ENCODE measurements at places on chromosomes 2 and 18.

DNA sequence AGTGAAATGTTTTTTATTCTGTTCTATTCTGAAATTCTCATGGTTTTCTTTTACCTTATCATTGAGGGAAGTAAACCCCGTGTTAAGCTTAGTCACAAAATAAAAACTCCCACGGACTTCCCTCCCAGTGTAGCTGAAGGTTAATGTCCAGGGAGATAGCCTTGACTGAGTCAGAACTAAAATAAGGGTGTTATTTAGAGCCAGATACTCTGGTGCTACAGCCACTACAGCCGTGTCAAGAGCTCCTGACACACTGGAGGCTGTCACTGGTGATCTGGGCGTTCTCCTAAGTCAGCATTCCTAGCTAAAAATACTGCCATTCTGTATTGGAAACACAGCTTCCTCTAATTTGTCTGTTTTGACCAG is 82.0 kb upstream of the RANBP2 start:
- DNase-seq, result no peak

GRCh38 chr2:98034745-98035144 is 39.0 kb upstream of the TMEM131 start:
- DNase-seq, result no peak

DNA sequence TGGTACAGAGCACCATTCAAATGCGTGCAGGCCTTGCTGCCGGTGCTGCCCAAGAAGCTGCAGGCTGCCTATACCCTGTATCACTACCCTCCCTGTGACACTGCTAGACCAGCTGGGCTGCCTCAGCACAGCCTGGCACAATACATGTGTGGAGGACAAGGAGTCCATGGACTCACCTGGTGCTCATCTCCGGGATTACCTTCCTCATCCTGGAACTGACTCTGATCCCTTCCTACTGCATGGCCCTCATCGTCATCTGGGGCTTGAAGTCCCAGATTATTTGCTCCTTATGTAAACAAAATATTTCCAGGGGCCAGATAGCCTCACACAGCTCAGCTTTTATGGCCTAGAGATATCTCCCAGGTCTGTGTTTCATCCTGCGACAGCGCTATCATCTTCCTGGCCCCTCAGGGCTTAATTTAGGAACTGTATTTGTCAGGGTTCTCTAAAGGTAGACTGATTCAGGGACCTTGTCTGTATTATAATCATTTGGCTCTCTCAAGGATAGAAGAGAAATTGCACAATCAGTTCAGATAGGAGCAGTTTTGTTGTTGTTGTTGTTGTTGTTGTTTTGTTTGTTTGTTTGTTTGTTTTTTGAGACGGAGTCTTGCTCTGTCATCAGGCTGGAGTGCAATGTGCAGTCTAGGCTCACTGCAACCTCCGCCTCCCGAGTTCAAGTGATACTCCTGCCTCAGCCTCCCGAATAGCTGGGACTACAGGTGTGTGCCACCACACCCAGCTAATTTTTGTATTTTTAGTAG is 42.9 kb downstream of the WDR75 start:
- DNase-seq, result no peak

- DNase-seq, result no peak
Observed at GRCh38 chr2:146806364-146807005, 1038.3 kb upstream of the ACVR2A start.

- no peak for DNase-seq
Observed at GRCh38 chr2:107743274-107743673, 83.4 kb upstream of the RGPD4 start.

DNA sequence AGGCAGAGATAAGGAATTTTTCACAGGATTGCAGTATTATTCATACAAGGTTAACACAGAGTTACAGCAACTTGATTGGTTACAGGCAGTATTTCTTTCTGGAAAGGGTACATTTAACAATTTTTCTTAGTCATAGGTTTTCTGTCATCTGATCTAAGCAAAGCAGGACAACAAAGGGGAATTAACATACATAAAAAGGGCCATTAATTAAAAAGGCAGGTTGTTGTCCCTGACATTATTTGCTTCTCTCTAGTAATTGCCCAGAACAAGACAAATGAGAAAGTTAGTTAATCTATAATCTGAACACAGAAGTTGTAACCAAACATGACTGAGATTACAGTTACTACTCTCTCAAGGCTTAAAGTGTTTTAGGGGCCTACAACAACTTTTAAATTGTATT is 291.4 kb upstream of the LRRTM4 start:
- DNase-seq, result no peak

GRCh38 chr2:26298638-26299393 is 47.1 kb upstream of the SELENOI start:
- no peak for DNase-seq

DNA sequence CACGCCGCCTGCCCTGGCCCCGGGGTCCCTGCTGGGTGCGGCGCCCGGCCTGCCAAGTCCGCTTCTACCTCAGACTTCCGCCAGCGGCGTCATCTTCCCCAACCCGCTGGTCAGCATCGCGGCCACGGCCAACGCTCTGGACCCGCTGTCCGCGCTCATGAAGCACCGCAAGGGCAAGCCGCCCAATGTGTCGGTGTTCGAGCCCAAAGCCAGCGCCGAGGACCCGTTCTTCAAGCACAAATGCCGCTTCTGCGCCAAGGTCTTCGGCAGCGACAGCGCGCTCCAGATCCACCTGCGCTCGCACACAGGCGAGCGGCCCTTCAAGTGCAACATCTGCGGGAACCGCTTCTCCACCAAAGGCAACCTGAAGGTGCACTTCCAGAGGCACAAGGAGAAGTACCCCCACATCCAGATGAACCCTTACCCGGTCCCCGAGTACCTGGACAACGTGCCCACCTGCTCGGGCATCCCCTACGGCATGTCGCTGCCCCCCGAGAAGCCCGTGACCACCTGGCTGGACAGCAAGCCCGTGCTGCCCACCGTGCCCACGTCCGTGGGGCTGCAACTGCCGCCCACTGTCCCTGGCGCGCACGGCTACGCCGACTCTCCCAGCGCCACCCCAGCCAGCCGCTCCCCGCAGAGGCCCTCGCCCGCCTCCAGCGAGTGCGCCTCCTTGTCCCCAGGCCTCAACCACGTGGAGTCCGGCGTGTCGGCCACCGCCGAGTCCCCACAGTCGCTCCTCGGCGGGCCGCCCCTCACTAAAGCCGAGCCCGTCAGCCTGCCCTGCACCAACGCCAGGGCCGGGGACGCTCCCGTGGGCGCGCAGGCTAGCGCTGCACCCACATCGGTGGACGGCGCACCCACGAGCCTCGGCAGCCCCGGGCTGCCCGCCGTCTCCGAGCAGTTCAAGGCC is 13.7 kb downstream of the SALL3 start:
- no peak for DNase-seq

- DNase-seq, result no peak
Observed at GRCh38 chr2:15642011-15642814, 50.5 kb downstream of the DDX1 start.

DNA sequence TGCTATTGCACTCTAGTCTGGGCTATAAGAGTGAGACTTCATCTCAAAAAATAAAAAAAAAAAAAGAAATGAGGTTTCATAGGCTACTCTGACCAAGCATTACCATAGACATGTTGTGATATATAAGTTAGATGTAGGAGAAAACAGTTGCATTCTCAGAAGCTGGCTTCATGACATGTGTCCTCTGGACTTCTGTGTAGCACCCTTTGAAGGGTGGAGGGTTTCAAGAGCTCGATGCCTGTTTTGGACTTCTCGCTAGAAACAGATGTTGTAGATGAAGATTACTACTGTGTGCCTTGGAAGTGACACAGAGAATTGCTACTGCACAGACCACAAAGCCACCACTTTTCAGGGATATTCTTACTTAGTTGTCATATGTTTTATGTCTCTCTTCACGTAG is 91.0 kb downstream of the TMEM247 start:
- no peak for DNase-seq

GRCh38 chr2:208294482-208295024 is 28.5 kb downstream of the PIKFYVE start:
- DNase-seq, result no peak

GRCh38 chr2:134774786-134775641 is 56.2 kb upstream of the TMEM163 start:
- DNase-seq, result no peak

GRCh38 chr2:154700136-154700535 is 1.6 kb downstream of the KCNJ3 start:
- DNase-seq, result no peak

DNA sequence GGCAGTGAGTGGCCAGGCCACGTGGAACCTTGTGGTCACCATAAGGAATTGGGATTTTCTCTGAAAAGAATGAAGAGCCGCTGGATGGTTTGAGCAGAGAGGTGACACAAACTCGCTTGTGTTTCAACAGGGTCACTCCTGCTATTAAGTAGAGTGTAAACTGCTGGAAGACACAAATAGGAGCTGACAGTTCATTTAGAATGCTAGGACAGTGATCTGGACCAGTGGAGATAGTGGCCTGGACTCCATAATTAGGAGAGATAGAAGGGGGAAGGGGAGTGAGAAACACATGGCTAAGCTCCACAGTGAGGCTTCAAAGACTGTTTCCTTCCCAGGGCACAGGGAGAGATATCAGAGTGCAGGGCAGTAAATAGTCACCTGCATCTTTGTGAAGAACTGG is 381.1 kb upstream of the ST6GAL2 start:
- DNase-seq, result no peak

DNA sequence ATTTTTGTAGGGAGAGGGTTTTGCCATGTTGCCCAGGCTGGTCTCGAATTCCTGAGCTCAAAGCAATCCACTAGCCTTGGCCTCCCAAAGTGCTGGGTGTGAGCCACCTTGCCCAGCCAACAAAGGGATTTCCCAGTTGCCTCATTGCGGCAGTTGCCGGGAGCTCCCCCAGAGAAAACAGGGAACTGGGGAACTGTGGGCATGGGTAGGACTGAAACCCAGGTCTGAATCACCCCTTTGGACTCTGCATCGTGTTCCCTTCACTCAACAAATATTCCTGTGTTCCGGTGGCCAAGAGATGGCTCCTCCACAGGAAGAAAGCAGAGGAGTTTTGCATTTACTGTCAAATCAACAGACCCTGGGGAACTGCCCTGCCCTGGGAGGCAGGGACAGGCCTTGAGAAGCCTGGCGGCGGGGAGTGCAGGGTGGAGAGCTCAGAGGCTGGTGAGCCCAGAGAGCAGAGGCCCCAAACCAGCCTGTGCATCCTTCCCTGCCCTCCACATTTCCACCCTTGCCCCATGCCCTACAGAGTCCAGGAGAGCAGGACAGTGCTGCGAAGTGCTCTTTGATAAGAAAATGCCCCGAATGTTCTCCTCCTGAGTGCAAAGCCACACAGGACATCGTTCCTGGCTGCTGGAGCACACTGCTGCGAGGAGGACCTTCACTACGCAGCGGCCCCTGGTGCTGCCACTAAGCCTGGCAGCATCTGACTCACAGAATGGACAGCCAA is 24.9 kb downstream of the MYO7B start:
- DNase-seq, result no peak

DNA sequence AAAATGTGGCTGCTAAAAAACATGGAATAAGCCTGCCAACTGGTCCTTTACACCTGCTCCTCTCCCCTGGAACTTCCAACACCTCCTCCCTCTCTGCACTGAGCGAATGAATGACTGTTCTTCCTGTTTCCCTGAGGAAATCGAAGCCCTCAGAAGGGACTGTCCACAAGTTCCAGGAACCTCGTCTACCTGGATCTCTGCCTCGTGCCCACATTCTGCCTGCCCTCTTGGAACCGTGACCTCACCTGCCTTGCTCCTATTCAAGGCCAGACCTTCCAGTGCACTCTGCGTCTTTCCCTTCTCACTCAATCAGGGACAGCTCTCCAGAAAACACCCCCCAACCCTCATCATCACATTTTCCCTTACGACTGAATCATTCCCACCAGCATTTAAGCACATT is 4.4 kb upstream of the CAB39 start:
- no peak for DNase-seq

Measured in stimulated activated naive CD4-positive, alpha-beta T cell treated with Interleukin-2 at 50 U/mL for 16 hours (primary cell).